ENCODE measurements at places on chromosomes 2 and 18.

DNA sequence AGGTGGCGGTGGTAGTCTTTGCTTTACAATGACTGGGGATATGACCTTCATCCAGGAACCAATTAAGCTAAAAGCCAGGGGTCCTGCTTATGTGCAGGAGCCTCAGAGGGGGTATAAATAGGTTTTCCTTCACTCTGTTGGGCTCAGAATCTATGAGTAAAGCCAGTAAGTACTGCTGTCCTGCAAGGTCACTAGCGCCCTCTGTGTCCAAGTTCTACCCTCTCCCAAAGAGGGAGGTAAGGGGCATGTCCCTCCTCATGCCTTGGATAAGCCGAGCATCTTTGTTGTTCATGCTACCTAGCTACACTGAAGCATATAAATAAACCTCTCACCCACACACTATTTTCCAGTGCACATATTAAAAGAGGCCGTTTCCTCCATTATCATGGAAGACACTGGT is 79.4 kb downstream of the SPRED2 start:
- no peak for DNase-seq

GRCh38 chr18:48392268-48392667 is 16.9 kb downstream of the ZBTB7C start:
- DNase-seq = no peak

DNA sequence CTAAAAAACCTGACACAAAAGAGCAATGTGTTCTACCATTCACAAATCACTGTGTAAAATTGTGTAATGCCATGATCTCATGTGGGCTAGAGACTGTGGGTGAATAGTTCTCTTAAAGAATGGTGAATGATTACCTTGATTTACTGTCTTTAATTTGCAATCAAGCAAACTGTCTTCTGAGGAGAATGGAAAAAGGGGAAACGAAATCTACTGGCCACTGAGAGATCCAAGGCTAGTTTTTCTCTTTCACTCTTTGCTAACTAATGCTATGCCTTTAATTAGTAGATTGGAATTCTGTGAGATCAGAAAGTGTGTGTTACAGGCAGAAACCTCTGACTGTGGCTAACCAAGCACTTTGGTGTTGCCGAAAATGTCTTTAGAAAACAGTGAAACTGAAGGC is 422.7 kb downstream of the TGIF1 start:
- DNase-seq = no peak

GRCh38 chr2:199779589-199779988 is 71.4 kb downstream of the FTCDNL1 start:
- no peak for DNase-seq

DNA sequence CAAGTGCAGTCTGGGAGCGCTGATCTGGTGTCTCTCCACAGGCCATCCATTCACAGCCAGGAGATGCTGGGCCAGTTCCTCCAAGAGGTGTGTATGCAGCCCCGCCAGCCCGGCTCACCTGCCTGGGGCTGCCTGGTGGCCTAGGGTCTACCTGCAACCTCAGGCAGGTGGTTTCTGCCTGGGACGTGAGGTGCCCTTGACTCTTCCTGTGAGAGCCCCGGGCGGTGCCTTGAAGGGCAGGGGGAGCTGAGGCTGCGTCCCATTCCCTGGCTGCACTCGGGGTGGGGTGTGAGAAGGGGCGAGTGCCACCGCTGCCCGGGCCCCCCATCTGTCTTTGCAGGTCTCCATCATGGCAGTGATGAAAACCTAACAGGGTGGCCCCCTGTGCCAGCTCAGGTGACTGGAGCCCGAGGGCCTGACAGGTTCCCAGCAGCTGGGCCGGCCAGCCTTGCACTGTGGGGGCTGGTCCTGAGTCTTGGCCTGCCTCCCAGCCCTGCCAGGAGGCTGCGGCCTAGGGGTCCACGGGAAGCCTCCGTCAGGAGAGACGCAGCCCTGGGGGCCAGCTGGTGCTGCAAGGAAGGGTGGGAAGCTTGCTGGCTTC is 11.9 kb downstream of the CAPN10 start:
- DNase-seq = no peak

GRCh38 chr2:240702640-240703011 is 11.0 kb downstream of the AQP12A start:
- DNase-seq = no peak

GRCh38 chr2:66437691-66438497 is 3.0 kb downstream of the MEIS1 start:
- DNase-seq = no peak

DNA sequence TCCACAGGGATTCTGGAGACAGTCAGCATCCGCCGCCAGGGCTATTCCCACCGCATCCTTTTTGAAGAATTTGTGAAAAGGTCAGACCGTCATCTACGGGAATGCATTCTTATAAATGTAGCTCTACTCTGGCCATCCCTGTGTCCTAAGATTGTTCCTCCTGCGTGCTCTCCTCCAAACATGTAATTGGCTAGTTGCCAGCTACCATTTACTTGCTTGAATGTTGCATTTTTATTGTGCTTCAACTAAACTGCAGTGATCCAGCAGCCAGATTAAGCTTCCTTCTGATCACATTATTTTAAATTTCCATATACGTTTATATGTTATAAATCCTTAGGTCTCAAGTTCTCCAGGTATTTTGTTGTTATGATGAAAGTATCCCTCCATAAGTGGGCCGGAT is 248.5 kb upstream of the SP5 start:
- no peak for DNase-seq

GRCh38 chr2:235500761-235501672 is 7.2 kb downstream of the AGAP1 start:
- no peak for DNase-seq

DNA sequence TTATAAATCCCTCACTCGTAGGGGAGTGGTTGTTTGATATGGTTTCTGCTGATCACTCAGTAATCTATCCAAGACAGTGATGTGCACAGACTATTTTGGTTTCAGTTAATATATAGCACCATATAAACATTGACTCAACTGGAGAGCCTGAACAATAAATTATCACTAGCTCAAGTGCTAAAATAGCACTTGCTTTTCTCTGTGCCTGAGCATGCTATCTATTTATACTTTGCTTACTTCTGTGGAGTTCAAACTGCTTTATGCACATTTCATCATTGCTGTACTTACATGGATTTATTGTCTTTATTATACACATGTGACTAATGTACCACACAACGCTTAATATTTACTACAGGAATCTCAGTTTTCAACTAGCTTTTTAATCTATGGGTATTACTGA is 133.6 kb downstream of the BCL2 start:
- peak; percentile 31 for DNase-seq

- DNase-seq = no peak
These were observed 3.4 kb downstream of the SERPINB2 start for GRCh38 chr18:63890950-63891304.

- DNase-seq = no peak
These were observed 4.9 kb upstream of the ST3GAL5 start for GRCh38 chr2:85893428-85894258.

- DNase-seq = no peak
These were observed 601.1 kb downstream of the ARHGAP15 start for GRCh38 chr2:143730155-143730952.

- no peak for DNase-seq
These were observed 2.7 kb upstream of the TGIF1 start for GRCh38 chr18:3447068-3447894.

DNA sequence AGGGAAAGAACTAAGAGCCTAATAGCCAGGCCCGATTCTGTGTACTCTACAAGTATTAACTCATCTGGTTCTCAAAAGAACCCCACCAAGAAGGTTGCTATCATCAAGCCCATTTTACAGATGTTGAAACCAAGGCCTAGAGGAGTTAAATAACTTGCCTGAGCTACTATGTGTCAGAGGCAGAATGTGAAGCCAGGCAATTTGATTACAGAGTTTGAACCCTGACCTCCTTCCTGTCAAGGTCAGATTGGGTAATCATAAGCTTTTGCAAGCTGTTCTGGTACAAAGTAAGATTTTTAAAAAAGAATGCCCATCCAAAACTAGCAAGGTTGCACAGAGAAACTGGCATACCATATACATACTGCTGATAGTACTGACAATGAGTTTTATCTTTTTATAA is 227.1 kb downstream of the HAUS1 start:
- DNase-seq = no peak

GRCh38 chr18:51953521-51953920 is 386.5 kb upstream of the DCC start:
- no peak for DNase-seq

DNA sequence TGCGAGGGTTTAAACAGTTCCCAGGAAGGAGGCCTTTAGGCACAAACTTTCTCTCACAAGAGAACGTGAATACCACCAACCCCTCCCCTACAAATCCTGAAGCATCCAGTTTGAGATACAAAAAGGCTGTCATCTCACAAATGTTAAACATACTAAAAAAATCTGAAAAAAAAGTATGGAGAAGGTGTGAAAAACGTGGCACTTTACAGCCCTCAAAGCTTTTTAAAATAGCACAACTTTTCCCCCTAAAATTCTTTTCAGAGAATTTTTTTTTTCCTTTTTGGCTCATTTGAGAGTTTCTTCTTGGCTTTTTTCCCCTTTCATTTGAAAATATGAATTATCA is 10.1 kb downstream of the ZEB2 start:
- DNase-seq = no peak

- no peak for DNase-seq
These were observed 44.4 kb downstream of the LCT start for GRCh38 chr2:135792401-135793150.

- no peak for DNase-seq
These were observed 4.5 kb downstream of the CYS1 start for GRCh38 chr2:10075571-10076209.

- DNase-seq = no peak
These were observed 99.5 kb downstream of the HS1BP3 start for GRCh38 chr2:20551260-20551944.

GRCh38 chr2:6932828-6933227 is 15.6 kb downstream of the RNF144A start:
- DNase-seq = no peak

DNA sequence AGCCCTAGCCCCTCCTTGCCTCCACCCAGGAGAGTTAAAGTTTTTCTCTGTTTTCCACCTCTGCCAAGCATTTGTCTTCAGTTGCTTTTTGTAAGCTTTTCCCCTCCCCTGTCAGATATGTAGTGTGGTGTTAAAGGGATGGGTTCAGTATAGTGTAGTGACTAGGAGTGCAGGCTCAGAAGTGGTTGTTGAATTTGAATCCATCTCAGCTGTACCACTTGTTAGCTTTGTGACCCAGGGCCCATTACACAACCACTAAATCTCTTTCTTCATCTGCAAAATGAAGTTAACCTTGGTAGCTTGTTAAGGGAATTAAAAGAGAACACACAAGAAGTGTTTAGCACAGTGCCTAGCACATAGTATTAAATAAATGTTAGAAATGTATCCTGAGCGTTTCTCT is 56.9 kb downstream of the MAP3K20 start:
- no peak for DNase-seq

DNA sequence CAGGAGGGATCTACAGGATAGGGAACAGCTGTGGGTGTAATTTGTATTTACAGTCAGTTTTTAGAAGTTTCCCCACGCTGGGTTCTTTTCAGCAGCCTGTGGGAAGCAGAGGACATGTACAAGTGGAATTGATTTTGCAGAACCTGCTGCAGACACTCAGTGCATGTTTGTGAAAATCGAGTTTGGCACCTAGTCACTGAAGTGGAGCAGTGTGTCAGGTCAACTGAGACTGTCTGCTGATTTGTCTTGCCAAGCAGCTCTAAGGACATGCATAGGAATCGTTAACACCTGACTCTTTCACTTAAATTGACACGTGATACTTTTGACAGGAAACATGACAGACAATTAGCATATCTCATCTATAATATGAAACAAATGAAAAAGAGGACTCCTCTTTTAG is 416.6 kb downstream of the TMX3 start:
- no peak for DNase-seq

DNA sequence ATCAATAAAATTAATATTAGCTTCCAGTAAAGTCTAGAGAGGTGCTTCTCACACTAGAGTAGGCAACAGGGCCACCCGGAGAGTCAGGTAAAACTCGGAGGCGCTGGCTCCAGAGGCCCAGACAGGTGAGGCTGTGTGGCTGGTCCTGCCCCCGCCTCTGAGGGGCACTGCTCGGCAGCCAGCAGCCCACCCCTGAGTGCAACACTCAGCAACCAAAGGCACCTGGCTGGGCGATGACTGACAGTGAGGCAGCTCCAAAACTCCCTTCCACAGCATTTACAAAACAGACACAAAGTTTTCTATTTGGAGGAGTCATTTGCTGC is 138.8 kb upstream of the ID2 start:
- no peak for DNase-seq

GRCh38 chr2:97731274-97732020 is 18.1 kb downstream of the ZAP70 start:
- DNase-seq = no peak

DNA sequence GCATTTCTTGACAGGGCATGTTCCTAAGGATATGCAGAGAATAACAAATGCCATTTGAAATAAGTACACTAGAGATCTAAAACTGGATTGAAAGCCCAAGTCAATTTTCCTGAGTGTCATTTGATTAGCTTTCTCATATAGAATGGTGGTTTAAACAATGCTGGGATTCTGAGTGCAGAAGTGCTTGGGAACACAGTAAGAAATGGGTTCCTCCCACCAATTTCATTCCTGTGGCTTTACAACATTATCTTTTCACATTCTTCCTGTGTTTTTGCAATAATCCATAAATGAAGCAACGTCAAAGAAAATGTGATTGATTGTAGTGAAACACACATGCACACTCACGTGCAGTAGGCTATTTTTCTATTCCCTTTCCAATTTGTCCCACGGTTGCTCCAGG is 1858.4 kb upstream of the PIK3C3 start:
- no peak for DNase-seq

DNA sequence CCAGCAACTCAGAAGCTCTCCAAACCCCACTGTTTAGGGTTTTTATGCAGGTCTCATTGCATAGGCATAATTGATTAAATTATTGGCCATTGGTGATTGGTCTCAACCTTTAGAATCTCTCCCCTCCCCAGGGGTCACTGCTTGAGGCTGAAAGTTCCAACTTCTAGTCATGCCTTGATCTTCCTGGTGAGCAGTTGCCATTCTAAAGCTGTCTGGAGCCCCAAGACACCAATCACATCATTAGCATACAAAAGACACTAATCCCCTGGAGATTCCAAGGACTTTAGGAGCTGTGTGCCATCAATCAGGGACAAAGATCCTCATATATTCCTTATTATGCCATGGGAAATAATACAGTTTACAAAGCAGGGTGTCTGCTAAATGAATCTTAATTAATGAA is 863.4 kb upstream of the KLHL29 start:
- no peak for DNase-seq

GRCh38 chr2:49189512-49190225 is 35.4 kb upstream of the FSHR start:
- DNase-seq = no peak

DNA sequence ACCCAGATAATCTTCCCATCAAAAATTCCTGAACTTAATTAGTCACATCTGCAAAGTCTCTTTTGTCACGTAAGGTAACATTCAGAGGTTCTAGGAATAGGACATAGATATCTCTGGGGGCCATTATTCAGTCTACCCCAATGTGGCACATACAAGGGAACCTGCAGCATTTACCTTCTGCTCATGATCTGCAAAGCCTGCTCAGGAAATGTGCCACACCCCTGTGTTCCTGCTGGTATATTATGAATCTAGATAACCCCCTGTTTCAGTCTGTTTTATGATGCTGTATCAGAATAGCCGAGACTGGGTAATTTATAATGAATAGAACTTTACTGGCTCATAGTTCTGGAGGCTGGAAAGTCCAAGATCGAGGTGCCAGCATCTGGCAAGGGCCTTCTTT is 103.5 kb downstream of the ARL4C start:
- DNase-seq = no peak
